Posterior vena cava (tissue), 2 donors: ENCODE measurements at places on chromosomes 6 and 20. TPM values are rescaled to one million over a fixed set of nuclear protein-coding genes. Genes with fewer than 3 reads are reported as not detected.

TRIM15 gene
- total RNA-seq = not detected

C6orf58 gene
- total RNA-seq = not detected

PGBD1 gene
- total RNA-seq = 6.4 TPM

RAET1L gene
- not detected for total RNA-seq

LIN28B gene
- not detected for total RNA-seq

SLC35F1 gene
- 3.6 TPM for total RNA-seq

SEMG1 gene
- total RNA-seq = not detected

SLC17A9 gene
- 16.3 TPM for total RNA-seq

SAMD5 gene
- total RNA-seq = 1.9 TPM

WFDC12 gene
- total RNA-seq = not detected

LTV1 gene
- 20.8 TPM for total RNA-seq

MOG gene
- 0.69 TPM for total RNA-seq

OPRL1 gene
- 1.4 TPM for total RNA-seq

PRDM1 gene
- 2.9 TPM for total RNA-seq

HLA-DQB2 gene
- total RNA-seq = 4.3 TPM
